ENCODE measurements at places on chromosomes 13 and 19.

DNA sequence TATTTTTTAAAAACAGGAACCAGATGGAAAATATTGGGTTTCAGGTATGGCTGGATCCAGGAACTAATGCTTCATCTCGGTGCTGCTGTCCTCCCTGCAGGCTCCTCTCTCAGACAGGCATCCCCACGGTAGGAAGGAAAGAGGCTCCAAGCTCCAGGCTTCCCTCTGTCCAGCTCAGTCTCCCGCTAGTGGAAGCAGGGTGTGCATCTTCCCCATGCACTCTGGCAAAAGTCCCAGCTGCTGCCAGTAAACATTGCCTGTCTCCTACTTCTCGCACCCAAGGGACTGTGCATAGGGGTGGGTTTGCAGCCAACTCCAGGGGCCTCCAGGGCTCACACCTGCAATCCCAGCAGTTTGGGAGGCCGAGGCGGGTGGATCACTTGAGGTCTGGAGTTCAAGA is 29.2 kb downstream of the IL12RB1 start:
- no peak for DNase-seq

DNA sequence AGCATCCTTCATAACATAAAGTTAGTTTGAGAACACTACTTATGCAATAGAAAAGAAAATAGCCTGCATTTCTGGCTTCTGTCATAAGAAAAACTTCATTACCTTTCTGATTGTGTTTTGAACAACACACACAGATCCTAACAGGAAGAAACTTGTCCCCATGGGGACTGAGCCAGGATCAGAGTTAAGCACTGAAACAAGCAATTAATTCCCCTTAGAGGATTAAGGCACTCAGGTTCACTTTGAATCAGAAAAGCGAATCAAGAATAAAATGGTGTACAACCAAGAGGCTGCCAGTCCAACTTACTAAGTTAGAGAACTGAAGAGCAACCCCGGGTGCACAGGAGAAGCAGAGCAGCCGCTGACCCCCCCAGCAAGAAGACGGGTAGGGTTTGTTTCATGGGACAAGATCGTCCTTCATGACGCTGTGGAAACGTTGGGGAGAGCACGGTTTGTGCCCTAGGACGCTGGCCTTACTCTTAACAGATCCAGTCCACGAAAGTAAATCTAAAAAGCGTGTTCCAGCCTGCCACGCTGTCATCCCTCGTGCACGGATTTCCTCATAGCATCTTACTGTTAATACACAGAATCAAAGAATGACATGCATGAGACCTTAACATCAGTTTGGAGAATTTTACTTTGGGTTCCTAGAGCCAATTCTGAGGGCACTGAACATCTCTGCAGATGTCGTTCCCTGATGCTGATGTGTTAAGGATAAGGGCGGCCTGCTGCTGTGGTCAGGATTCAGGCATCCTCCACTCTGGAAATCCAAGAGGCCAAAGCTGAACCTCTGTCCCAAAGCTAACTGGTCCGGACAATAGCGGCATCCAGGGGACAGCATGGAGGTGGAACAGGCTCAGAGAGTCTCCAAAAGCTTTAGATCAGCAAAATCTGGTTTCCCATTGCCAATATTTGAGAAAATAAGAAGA is 46.4 kb downstream of the GGACT start:
- no peak for DNase-seq

GRCh38 chr13:105213512-105213911 is 1322.0 kb downstream of the EFNB2 start:
- DNase-seq = no peak

GRCh38 chr13:90187478-90188350 is 1159.8 kb upstream of the MIR17HG start:
- DNase-seq = no peak

DNA sequence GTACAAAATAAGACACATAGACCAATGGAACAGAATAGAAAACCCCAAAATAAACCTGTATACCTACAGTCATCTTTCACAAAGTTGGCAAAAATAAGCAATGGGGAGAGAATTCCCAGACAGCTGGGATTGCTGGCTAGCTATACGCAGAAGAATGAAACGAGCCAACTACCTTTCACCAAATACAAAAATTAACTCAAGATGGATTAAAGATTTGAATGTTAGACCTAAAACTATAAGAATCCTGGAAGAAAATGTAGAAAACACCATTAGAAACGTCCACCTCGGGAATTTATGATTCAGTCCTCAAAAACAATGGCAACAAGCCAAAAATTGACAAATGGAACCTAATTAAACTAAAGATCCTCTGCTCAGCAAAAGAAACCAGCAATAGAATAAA is 408.1 kb upstream of the SLITRK1 start:
- no peak for DNase-seq
